ENCODE measurements at places on chromosomes 13 and 19. TPM values are rescaled to one million over a fixed set of nuclear protein-coding genes. Genes with fewer than 3 reads are reported as not detected.
A peak's percentile ranks its signal among the peaks of the same experiment; 100 is the strongest.

The LILRB5 gene
- 2.1 TPM for total RNA-seq

The FUT2 gene
- not detected for total RNA-seq

The LENG9 gene
- total RNA-seq: 1.2 TPM

DNA sequence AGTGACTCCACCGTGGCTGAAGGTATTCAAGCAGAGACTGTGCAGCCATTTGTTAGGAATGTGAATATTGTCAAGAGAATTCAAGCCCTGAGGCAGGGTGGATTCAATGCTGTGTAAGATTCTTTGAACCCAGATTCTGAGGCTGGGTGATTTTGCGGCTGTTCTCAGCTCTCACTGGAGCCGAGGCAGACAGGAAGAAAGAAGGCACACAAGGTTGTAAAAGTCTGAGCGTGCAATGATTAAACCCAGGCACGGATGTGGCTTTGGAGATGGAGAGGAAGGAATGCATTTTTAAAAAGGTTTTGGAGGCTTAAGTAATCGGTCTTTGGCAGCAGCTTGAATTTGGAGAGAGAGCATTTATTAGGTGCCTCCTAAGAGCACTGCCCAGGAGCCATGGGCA, 187.9 kb downstream of the KATNAL1 start:
- DNase-seq: no peak

GRCh38 chr13:98039964-98040363, 86.5 kb downstream of the IPO5 start:
- no peak for DNase-seq

The MEF2B gene
- total RNA-seq: 0.95 TPM

DNA sequence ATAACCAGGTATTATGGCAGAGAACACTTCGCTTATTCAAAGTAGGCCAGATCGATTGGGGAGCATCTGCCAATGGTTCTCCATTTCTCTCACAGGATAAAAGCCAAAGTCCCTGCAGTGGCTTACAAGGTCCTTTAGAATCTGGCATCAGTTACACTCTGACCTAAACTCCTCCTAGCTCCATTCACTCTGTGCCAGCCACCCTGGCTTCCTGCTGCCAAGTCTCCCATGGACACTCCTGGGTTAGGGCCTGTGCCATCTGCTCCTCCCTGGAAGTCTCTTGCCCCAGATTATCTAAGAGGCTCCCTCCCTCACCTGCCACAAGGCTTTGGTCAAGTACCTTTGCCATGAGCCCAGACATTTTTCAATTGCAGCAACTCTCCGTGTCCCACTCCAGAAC, 649.2 kb downstream of the DACH1 start:
- no peak for DNase-seq

- no peak for DNase-seq
Observed at GRCh38 chr13:63853816-63854215, 2438.2 kb upstream of the PCDH20 start.

DNA sequence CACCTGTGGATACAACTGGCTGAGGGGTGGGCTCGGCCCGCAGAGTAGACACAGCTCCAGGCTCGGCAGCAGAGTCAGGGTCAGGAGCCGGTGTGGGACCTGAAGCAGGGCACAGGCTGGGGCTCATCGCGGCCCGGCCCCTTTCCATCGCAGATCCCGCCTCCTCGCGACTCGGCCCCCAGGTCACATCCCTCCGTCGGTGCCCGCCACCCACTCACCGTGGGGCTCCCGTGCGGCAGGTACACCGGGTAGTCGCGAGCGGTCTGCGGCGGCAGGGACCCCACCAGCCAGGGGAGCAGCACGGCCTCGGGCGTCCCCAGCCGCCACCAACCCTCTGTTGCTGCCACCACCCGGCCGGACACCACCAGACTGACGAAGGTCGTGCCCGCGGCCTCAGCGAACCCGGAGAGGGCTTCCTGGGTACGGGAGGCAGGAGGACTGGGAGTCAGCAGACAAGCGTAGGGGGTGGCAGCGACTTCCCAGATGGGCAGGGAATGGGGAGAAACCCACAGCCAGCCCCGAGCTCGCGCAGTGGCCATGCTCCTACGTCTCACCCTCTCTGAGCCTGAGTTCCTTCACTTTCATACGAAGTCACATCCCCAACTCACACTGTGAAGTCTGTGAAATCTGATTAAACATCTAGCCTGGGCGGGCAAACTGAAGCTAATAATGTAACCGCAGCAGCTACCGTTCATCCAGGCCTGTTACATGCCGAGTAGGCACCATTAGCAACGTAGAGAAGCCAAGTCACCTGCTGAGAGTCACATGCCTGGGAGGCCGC, 3.7 kb downstream of the FUZ start:
- peak; percentile 64 for DNase-seq

GRCh38 chr19:34345947-34346351, 19.0 kb upstream of the GPI start:
- peak; percentile 54 for DNase-seq

DNA sequence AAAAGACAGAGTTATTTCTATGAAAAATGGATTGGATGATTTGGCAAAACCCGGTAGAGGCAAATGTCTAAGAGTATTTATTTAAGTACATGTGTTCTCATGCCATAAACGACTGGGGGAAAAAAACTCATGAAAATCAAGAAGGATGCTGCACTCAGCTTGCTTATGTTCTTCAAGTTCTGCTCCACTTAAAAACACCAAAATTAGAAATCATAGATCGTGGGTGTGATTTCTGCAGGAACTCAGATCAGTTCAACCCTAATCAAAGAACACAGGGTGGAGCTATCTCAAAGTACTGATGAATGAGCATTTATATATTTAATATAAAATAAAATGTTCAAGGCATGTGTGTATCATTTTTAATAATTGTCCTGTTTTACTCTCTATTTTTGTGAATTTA, 103.8 kb downstream of the FGF14 start:
- DNase-seq: no peak

GRCh38 chr19:44024900-44025216, 321 bp upstream of the ZNF222 start:
- DNase-seq: no peak

The EDNRB gene
- 14.5 TPM for total RNA-seq

The STOML3 gene
- not detected for total RNA-seq

GRCh38 chr19:38284422-38284821, 19.6 kb upstream of the C19orf33 start:
- DNase-seq: no peak

- no peak for DNase-seq
Observed at GRCh38 chr19:14030997-14031718, 404 bp upstream of the IL27RA start.

- no peak for DNase-seq
Observed at GRCh38 chr19:28511655-28512054, 701.3 kb downstream of the UQCRFS1 start.

The A1BG gene
- 1.8 TPM for total RNA-seq

All from heart right ventricle (tissue), 16 donors.